ENCODE measurements at places on chromosomes 12 and 14.

DNA sequence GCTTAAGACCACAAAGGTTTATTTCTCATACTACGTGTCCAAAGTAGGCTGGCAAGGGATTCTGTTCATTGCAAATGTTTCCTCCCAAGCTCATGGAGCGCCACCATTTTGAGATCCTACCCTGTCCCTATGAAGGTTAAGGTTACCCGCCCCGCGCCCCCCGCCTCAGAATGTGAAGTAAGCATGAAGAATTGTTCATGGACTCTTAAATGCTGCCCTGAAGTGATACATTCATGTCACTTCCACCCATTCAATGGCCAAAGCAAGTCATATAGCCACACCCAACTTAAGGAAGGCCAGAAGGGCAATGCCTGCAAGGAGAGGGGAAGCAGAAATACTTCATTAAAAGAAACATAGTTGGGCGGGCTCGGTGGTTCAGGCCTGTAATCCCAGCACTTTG lies 4.2 kb downstream of the TMEM253 start:
- DNase-seq: no peak

- DNase-seq: no peak
Measured at GRCh38 chr14:36988989-36989388, 183.4 kb downstream of the SLC25A21 start.

GRCh38 chr12:32549675-32550079 lies 129.4 kb upstream of the DNM1L start:
- no peak for DNase-seq

DNA sequence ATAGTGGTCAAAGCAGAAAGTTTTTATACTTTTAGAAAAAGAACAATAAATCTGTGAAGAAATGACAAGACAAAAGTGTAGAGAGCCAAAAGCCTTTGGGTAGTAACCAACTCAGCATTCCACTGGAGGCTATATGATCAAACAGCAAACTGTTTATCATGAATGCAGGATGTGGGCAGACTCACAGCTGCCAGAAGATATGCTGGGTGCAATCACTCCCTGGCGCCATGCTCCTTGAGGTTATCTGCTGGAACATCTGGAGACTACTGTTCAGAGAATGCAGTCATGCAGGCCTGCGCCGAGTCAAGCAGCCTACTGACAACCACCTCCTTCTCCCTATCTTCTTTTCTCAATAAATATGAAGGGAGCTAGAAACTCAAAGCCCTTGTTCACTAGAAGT lies 49.0 kb upstream of the SLC8A3 start:
- no peak for DNase-seq

GRCh38 chr12:26736563-26737486 lies 96.2 kb downstream of the ITPR2 start:
- DNase-seq: no peak
